ENCODE measurements at places on chromosomes 5 and 9.

GRCh38 chr9:6153425-6153824 lies 62.2 kb upstream of the IL33 start:
- no peak for DNase-seq

- DNase-seq = peak; percentile 78
These were observed 1.1 kb downstream of the CFAP77 start for GRCh38 chr9:132411091-132411508.

DNA sequence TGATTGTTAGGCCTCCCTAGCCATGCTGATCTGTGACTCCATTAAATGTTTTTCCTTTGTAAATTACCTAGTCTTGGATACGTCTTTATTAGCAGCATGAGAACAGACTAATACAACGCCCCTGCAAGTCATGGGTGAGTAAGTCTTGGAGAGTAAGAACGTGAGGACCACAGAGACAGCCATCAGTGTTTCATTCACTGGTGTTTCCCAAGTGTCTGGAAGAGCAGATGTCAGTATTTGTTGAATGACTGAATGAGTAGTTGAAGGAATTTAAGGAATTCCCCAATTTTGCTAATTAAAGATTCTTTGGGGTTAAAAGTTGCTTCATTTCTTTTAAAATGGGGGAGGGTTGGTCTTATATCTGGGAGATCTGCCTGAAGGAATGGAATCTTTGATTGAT lies 178.8 kb downstream of the TRIO start:
- no peak for DNase-seq

DNA sequence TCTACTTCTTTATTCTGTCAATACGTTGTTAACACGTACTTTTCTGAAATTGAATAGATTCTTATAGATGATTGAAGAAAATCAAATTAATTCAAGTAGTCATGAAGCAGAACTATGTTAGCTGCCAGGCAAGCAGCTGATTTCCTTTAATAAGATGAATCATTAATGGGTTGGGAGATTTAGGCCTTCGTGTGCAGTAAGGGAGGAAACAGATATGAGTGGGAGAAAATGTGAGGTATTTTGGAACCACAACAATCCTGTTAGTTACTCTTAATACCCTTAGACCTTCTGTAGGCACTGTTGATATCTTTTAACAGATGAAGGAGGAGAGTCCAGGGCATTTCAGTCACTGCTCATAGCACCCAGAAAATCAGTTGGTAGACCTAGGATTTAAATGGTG lies 121.0 kb downstream of the AOPEP start:
- DNase-seq = no peak

GRCh38 chr9:137524161-137524980 lies 25.8 kb downstream of the PNPLA7 start:
- DNase-seq = no peak

DNA sequence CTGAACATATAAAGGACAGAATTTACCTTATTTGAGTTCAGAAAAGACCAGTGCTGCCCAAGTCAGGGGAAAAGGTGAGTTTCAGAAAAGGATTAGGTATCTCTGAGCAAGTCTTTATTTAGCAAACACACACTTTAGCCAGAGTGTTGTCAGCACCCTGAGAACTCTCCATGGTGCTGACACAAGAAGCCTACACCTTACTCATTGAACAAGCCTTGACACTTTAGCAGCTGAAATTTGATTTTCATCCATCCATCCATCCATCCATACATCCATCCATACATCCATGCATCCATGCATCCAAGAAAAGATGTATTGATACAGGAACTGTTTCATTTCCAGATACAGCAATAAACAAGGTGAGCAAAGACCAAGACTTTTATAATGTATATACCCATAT lies 311.2 kb downstream of the TRIM32 start:
- DNase-seq = peak; percentile 11

GRCh38 chr9:106286249-106286648 lies 576.7 kb upstream of the ZNF462 start:
- peak; percentile 25 for DNase-seq

- DNase-seq = no peak
These were observed 651.4 kb downstream of the CETN3 start for GRCh38 chr5:89758146-89758545.

DNA sequence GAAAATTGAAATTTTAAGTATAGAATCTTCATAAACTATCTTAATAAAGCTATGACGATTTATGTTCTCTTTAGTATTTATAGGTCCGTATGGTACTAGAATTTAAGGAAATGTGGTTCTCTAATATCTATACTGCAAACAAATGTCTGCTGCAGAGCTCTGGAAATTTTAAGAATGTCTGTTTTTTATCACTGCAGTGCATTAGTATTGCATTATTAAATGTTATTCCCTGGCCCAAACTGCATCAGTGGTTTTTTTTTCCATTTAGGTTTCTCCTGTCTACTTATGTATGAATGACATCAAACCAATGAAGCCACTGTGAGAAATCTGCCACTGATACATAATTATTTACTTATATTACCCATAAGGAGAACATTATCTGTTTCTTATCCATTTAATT lies 211.4 kb upstream of the CD180 start:
- DNase-seq = no peak

DNA sequence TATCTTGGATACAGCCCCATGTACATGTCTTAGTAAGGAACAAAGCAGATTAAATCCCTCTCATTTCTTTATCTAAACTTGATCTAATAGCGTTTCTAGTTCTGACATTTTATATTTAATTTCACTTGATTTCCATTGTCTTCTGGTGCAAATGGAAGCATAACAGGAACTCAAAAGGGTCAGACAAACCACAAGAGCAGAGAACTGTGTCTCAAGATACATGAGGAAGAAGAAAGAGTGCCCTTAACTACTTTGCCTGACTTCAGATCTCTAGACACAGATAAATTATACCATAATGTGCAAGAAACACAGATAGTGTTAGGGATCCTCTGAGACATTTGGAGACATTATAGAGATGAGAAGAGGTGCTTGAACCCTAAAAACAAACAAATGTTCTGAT lies 20.7 kb upstream of the STX17 start:
- no peak for DNase-seq

DNA sequence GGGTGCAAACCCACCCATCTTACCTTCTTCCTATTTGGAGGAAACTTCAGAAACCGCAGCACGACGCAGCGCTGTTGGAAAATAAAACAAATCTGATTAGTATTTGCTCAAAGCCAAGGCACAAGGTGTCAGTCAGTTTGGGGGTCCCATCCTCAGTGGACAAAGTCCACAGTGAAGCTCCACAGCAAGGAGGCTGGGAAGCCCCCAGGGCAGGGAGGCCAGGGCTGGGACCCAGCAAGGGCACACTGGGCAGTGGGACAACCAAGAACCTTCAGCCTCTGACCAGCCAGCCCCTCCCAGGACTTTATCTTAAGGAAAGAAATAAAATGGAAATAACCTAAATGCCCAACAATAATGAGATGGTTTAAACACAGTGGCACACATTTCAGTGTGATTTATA lies 11.3 kb downstream of the IPPK start:
- no peak for DNase-seq

GRCh38 chr9:132147331-132147730 lies 14.5 kb upstream of the NTNG2 start:
- no peak for DNase-seq

DNA sequence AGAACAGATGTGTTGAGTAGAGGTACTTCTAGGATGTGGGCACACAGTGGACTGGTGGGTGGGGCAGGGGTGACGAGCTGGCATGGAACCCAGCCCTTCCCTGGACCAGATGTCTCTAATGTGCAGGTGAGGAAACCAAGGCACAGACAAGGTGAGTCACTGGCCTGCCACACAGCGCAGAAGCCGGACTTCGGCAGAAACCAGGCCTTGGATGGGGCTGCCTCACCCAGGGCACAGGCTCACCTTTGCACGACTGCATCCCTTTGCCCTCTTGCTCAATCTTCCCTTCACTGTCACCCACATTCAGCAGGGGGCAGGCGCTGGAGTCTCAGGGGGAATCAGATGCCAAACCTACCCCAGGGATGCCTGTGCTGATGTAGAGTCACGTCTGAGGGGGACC lies 65.4 kb upstream of the LMX1B start:
- DNase-seq = no peak

DNA sequence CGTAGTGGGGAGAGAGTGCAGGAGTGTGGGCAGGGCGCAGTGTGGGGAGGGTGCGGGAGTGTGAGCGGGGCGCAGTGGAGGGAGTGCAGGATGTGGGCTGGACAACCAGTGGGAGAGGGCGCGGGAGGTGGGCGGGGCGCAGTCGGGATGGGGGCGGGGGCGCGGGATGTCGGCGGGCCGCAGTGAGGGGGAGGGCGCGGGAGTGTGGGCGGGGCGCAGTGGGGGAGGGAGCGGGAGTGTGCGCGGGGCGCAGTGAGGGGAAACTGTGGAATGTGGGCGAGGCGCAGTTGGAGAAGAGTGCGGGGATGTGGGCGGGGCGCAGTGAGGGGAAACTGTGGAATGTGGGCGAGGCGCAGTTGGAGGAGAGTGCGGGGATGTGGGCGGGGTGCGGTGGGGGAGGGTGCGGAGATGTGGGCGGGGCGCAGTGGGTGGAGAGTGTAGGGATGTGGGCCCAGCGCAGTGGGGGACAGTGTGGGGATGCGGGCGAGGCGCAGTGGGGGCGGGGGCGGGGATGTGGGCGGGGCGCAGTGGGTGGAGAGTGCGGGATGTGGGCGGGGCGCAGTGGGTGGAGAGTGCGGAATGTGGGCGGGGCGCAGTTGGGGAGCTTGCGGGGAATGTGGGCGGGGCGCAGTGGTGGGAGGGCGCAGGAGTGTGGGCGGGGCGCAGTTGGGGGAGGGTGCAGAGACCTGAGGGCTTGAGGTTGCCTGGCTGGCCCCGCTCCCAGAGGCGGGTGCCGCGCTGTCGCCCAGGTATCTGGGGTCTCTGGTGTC lies at the start of gene NXNL2:
Gene NXNL2, plus strand, starts transcription at position 723 of the 770 bp plus-strand sequence. CDS start 257 bp downstream, outside the sequence.
- DNase-seq = no peak

GRCh38 chr9:115121181-115121580 lies 3.2 kb upstream of the TNC start:
- DNase-seq = no peak
